ENCODE measurements at places on chromosomes 1 and 21.
A peak's percentile ranks its signal among the peaks of the same experiment; 100 is the strongest.

DNA sequence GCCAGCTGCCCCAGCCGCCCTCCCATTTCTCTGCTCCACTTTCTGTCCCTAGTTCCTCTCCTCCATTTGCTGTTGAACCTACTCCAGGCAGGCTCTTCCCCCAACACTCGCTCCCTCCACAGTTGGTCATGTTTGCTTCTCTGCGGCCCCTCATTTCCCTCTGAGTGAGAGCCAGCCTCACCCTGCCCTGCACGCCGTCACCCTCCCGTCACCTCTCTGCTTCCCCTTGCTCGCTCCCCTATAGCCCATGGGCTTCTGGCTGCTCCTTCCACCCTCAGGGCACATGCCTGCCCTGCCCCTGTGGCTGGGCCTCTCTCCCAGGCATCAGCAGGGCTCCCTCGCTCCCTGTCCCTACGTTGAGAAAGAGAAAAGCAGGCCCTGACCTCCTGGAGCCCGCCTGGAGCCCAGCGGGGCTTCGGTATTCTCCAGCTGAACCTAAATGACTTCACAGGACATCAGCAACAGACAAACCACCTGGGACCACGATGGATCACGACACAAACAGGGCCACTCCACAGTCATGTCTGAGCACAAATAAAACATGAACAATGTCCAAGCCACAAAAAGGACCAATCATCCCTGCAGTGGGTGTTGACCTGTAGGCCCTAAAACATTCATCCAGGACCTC is 13.3 kb upstream of the THEMIS2 start:
- no peak for DNase-seq

DNA sequence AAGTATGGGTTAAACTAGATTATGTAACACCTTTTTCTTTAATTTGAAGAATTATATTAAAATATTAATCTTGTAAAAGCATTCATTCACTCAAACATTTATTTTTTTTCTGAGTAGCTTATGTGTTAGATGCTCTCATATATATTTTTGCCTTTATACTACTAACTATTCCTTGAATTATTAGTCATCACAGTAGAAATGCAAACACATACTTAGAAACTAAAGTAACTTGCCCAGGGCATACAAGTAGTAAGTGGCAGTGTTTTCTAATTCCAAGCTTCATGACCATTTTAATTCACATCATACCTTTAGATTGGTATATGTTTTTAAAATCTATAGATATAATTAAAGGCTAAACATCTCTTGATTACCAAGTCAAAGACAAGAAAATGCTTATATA is 1271.0 kb downstream of the BRINP3 start:
- no peak for DNase-seq

DNA sequence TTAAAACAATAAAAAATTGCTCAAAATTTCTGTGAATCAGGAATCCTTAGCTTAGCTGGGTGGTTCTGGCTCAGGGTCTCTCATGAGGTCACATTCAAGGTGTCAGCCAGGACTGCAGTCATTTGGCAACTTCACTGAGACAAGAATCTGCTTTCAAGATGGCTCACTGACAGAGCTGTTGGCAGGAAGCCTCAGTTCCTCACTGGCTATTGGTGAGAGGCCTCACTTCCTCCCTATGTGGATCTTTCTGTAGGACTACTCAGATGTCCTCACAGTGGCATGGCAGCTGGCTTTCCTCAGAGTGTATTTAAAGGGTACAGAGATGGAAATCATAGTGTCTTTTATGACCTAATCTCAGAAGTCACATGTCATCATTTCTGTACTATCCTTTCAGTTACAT is 785.7 kb downstream of the ADGRL2 start:
- peak; percentile 40 for DNase-seq

DNA sequence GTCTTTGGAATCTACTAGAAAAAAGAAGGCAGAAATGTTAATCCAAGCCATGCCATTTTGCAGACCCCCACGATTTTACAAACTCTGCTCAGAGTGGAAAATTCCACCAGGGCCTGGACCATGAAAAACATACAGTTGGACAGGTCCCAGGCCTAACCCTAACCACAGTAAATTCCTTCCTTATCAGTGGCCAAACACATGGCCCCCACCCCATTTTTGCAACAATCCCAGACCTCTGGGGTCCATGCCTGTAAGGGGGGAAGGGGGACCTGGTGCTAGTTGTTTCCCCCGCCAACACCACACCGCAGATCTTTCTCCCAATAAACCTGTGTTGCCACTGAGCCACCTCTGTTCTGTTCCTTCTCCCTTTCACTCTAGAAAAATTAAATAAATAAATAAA is 1352.7 kb downstream of the AMY1C start:
- no peak for DNase-seq

GRCh38 chr1:220991959-220992704 is 112.9 kb downstream of the HLX start:
- DNase-seq = no peak

GRCh38 chr1:147169171-147169570 is 3.1 kb downstream of the PRKAB2 start:
- DNase-seq = no peak

DNA sequence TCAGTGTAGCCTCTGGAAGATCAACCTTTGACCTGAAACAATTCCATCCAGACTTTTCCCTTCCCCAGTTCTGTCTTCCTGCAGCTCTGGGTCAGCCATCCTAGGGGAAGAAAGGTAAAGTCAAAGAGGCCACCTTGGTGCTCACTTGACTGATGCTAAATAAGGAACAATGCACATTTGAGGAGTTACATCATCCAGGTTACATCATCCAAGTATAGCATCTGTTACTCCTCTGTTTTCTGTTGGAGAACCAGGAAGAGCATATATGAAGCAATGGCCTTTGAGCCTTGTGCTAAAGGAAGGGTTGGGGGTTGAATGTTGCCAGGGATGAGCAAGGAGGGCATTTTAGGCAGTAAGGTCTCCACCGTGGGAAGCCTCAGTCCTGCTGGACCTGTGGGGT is 3.1 kb upstream of the DSCAM start:
- DNase-seq = no peak

- no peak for DNase-seq
These were observed 33.7 kb upstream of the SLC35A3 start for GRCh38 chr1:99936071-99936470.

DNA sequence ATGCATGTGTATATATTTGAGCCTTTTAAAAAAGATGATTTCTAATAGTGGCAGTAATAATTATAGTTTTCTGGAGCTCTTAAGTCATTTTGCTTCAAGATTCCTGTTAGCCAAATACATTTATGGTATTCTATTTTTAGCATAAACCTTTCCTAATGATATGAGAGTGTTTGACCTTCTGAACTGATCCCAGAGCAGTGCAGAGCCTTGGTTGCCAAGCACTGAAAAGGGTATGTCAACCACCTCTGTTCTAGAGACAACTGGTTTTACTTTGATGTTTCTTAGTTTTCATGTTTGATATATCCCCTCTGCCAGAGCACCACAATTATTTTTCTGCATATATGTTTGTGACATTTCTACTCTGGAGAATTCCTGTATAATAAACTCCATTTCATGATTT is 15.1 kb upstream of the KCNA3 start:
- DNase-seq = no peak

DNA sequence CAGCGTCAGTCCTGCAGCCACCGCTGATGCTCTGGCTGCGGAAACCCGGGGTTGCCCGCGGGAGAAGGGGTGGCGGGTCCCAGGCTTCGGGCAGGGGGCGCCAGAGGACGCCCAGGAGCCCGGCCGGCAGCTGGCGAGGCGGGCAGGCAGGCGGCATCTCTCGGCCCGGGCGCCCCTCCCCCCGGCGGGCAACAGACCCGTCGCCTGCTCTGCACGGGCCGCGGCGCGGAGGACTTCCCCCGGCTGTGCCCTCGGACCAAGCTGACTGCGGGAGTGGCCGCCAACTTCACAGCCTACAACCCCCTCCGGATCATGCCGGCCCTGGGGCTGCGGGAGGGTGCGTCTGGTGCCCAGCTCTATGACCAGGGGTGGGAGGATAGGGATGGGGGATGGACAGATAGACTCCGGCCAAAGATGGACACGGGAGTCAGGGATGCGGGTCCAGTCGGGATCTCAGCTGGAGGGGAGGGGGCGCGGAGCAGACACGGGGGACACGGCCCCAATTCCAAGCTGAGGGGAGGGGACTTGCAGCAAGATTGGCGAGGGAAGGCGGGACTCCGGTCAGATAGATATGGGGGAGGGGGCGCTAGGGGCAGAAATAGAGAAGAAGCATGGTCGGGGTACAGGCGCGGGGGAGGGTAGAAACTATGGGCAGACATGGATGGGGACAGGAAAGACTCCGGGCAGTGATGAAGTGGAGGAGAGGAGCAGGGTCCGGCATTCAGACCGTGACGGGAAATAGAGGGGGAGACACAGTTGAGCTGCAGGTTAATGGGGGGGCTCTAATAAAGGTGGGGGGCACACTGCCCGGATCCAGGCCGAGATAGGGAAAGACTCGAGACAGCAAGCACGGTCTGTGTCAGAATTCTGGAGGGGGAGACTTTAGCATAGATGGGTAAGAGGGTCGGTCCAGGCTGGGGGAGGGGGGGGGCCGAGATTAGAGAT is 1.1 kb downstream of the ADGRB2 start:
- DNase-seq = peak; percentile 46

GRCh38 chr1:218810306-218810705 is 363.4 kb upstream of the LYPLAL1 start:
- DNase-seq = no peak

DNA sequence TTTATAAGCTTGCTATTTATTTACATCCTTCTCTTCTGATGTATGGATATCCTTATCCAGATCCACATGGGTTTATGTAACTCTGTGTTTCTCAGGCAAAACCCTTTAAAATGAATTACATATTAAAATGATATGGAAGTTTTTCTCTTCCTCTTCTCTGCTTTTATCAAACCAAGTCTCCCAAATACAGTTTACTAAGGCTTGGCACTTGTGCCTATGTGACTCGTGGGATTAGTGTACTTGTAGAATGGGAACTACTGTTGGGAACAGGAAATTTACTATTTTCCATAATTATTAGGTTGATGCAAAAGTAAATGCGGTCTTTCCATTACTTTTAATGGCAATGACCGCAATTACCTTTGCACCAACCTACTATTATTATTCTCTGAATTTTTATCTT is 14.8 kb downstream of the SIM2 start:
- DNase-seq = no peak

- DNase-seq = peak; percentile 47
These were observed 21.3 kb upstream of the KCNQ4 start for GRCh38 chr1:40762144-40762923.

- no peak for DNase-seq
These were observed 24.2 kb downstream of the ENO1 start for GRCh38 chr1:8854240-8854639.

- DNase-seq = no peak
These were observed 14.2 kb downstream of the ETV3L start for GRCh38 chr1:157085421-157085820.

GRCh38 chr1:2564006-2564814 is 8.0 kb downstream of the TNFRSF14 start:
- DNase-seq = no peak

GRCh38 chr1:109048335-109048734 is 6.4 kb upstream of the WDR47 start:
- DNase-seq = no peak

- DNase-seq = no peak
These were observed 117.1 kb downstream of the TBX19 start for GRCh38 chr1:168397806-168398205.

DNA sequence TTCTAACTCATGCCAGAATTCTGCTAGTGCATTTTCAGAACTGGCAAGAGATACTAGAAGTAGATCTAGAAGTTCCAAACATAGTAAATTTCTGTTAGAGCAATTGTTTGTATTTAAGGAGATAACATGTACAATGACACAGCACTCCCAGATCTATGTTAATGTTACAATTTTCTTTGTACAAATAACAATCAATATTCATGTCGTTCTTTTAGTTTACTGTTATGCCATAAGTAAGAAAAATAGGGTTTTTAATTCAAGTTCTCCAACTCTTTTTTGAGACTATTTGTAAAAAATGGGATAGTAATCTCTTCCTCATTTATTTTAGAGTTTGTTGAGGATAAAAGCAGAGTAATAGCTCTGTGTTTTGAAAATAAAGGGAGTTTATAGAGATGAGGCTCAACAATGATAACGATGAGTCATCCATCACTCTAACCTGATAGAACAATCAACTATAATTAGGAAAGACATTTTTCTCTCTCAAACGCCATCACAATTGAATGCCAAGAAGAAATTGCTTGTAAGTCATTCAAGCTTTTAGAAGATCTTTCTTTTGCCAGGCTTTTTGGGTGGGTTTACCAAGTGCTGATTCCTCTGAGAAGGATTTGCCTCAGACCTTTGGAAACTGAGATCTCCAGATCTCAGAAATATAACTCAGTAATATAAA is 638 bp downstream of the CD84 start:
- no peak for DNase-seq

DNA sequence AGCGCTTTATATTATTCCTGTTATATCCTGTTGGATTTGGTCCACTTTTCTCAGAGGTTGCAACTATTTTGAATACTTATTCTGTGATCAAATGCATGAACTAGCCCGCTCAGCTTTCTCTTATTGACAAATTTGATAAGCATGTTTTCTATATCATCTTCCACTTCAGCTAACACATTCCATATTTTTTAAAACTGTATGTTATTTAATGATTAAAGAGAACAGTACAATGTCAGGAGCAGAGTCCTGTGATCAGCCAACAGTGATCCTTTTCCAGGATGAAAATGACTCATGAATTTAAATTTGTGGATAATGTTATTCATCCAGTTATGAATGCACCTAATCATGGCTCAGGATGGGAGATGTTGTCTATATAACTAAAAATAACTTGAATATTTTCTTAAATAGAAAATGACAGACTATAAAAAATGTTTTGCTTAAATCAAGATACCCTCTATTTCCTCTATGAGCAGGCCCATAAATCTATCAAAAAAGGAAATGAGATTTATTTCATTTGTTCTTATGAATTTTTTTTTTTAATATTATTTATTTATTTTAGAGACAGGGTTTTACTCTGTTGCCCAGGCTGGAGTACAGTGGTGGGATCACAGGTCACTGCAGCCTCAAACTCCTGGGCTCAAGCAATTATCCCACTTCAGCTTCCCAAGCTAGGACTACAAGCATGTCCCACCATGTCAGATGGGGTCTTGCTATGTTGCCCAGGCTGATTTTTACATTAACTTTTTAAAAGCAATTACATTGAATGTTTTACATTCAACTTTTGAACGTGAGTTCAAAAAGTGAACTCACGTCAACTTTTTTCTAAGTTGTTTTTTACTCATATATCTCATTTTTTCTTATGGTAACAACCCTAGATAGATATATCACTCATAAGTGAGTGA is 12.5 kb downstream of the BPNT1 start:
- no peak for DNase-seq

- DNase-seq = no peak
These were observed 186.8 kb downstream of the SMYD3 start for GRCh38 chr1:246320286-246320685.

DNA sequence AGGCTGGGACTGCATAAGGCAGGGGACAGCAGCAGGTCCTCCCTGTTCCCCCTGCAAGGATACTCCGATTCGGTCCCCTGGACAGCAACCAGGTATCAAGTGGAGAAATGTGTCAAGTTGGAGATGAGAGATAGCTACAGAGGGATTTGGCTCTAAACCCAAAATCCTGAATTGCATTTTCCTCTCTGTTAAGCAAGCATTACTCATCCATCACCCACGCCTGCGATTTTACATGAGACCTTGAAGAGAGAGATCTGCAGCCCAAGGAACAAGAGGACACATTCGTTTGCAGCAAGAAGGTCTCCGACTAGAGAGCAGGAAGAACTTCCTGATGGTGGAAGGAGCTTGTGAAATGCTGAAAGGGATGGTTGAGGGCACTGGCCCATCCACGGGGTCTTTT is 21.9 kb downstream of the SYT2 start:
- no peak for DNase-seq
